Omental fat pad (tissue), 4 donors: ENCODE measurements at places on chromosomes 2 and 18. TPM values are rescaled to one million over a fixed set of nuclear protein-coding genes. Genes with fewer than 3 reads are reported as not detected.

The PLEKHH2 gene
- 9.8 TPM for total RNA-seq

The FAM124B gene
- total RNA-seq = 17.0 TPM

The SPATA3 gene
- not detected for total RNA-seq

The EML4 gene
- 33.3 TPM for total RNA-seq

The MAPRE3 gene
- total RNA-seq = 11.9 TPM

The COL5A2 gene
- 63.8 TPM for total RNA-seq

The PLGLB2 gene
- total RNA-seq = 1.7 TPM

The CYBRD1 gene
- 296 TPM for total RNA-seq

- no peak for DNase-seq
Measured at GRCh38 chr2:39731546-39731945, 47.5 kb downstream of the THUMPD2 start.

DNA sequence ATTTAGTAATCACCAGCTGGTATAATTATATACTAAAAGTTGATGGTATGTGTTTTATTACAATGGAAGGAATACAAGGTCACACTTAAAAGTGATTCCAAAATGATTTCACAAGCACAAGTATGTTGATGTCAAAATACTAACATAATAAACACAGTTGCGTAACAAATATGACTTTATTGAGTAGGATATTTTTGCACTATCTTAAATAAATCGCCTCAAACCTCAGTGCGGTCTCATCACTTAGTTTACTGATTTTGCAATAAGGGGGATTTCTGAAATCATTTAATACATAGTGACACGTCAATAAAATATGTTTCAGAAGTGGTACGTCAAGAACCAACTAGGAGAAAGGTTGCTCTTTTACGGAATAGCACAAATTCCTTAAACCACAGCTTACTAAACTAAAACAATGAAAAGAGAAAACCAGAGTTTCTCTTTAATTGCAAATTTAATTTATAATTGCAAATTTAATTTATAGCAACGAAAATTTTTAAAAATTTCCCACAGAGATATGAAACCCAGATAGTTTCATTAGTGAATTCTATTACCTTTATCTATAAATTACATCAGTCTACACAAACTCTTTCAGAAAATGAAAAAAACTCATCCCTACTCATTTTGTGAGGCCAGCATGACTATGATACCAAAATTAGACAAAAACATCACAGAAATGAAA, 304.0 kb upstream of the REG3G start:
- DNase-seq = no peak

DNA sequence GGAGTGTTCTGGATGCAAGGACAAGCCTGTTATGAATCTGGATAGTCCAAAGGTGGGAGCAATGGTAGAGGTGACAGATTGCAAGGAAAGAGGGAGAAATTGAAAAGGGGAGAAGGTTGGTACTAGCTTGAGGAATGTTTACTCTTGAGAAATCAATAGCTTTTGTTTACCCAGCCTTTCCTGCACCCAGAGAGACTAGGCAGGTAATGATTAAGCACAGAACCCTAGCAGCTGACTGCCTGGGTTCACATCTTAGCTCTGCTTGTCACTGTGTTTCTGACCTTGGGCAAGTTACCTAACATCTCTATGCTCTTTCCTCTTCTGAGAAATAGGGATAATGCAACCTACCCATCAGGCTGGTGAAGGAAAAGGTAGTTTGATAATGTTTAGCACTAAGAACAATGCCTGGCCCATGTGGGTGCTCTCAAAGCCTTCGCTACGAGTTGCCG, 178.6 kb downstream of the MGAT5 start:
- no peak for DNase-seq

DNA sequence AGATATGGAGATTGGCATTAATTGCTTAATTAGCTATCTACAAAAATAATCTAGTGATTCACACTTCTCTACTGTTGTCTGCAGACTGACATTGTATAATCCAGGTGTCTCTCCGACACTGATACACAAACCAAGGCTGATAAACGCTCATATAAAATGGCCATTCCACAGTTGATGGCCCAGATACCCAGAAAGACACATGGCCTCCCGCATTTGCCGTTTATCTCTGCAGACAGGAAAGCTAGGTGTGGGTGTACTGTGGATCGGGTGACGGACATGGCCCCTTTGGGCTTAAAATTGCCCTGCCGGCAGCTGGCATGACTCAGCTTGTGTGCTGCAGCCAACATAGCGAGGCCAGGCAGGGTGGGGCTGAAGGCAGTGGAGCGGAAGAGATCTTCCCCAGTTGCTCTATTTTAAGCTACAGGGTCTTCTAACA, 18.5 kb downstream of the PMAIP1 start:
- no peak for DNase-seq

- DNase-seq = no peak
Measured at GRCh38 chr2:106065983-106066820, 127.9 kb downstream of the UXS1 start.

DNA sequence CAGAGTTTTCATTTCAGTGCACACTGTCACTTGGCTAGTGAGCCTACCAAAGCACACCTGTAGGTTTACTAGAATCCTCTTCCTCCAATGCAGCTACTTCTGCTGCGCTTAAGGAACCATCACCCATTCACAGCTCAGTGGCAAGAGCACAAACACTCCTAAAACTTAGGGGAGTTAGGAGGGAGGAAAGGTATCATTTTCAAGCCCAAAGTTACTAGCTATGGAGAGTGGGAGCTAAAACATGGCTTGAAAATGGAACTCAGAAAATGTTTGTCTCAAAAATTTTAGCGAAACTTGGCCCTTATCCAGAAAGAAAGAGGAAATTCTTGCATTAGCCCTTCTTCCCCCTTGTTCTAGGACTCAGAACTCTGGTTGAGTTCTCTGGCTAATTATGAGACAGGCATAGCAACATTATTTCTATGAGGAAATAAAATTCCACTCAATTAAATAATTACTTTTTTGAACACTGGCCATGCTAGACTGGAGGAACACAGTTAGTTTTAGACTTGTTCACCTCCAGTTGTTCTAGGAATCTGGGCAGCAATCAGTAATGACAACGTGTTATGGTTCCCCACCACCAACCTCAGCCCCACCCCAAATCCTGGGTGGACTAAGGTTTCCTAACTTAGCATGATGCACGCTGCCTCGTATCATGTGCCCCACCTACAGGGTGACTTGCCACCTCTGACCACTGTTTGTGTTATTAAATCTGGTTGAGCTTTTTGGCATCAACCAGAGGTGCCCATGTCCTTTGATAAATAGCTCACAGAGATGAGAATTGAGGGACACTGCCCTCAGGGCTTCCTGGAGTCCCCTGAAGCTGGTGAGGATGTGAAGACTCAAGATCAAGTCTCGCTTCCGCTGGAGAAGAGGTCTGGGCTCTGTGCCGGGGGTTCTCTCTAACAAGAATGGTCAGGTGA, 32.8 kb downstream of the LPIN2 start:
- DNase-seq = no peak

DNA sequence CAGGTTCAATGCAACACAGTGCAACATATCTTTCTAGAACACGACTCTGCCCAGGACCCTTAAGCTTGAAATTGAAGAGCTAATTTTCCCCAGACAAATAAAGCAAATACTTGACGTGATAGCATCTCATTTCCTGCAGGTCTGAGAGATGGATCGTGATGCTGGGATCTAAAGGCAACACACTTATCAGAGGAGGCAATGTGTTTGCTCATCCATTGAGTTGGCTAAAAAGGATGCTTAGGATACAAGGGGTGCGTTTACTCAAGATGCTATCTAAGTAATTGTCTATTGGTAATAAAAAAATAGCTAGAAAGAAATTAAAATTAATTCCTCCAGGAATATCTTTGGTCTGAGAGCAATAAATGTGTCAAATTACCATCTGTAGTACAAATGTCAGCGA, 129.0 kb downstream of the SOCS6 start:
- DNase-seq = no peak

DNA sequence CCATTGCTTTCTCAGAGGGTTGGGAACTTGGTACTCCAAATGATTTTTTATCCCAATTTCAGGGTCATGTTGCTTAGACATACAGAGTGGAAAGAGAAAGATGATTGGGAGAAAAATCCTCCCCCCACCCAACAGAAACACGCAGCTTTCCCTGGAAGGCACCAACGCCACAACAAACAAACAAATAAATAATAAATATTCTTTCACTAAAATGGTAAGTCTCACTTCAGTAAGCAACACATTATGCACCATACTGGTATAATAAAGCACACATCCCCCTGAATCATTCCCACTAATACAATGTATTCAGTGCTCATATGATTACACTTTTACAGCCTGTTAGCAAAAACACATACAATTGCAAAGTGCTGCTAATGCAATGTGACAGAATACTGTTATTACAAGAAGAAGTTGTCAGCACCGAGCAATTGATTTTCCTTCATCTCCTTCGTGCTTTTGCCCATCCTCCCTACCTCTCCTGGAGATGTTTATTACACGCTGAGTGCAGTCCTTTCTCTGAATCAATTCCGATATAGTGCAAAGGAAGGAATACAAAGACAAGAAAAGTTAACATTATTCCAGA, 359.9 kb downstream of the TXNL1 start:
- no peak for DNase-seq

- DNase-seq = no peak
Measured at GRCh38 chr2:133475610-133476009, 92.7 kb downstream of the NCKAP5 start.

DNA sequence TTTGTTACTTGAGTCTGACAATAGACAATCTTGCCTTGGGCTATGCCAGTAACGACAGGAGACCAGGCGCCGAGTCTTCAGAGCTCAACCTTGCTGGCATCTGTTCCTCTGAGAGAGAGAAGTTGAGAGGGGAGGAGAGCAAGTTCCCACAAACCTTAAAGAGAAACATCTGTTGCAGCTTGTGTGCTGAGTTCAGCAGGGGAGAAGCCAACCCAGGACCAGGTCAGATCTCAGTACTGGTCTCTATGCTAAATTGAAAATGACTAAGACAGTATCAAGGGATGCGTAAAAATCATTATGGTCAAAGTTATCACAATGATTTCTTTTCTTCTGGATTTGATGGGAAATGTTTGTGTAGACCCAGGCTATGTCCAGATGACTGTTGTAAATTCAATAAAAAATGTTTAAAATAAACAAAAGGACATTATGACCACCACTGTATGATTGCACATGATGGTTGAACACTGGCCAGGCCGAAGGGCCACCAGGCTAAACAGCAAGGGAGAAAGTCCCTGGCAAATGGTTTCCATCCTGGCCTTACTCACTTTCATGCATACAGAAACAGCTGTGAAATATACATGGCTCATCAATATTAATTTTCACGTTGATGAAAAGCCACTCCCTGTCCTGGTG, 100.3 kb upstream of the PMAIP1 start:
- no peak for DNase-seq

GRCh38 chr2:147976102-147976501, 44.4 kb downstream of the ORC4 start:
- DNase-seq = no peak

DNA sequence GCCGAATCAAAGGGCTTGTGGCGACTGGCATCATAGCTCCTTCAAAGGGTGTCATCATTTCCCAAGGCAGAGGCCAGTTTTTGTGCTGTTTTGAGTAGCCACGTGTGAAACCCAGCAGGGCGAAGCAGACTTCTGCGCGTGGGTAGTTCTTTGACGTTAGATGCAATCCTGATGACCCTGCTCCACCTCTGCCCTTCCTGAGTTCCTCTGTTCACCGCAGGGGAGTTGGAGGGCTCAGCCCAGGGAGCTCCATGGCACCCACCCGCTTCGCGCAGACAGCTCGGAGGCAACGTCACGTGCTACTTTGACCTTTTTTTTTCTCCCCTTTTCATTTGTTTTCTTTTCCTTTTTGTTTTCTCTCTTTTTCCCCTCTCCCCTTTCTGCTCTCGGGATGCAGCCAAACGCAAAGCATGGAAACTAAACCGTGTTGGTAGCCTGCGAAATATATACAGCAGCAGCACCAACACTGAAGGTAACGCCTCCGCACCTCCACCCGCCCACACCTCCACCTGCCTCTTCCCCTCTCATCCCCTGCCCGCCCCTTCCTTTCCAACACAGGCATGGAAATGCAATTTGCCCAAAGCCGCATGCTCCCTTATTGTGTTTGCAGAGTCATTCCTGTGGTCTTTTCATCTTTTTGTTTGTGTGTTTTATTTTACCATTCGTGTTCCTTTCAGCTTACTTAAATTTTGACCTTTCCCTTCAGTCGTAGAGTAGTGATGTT, 153.6 kb downstream of the GBX2 start:
- no peak for DNase-seq

- DNase-seq = no peak
Measured at GRCh38 chr2:96816836-96817702, 1.0 kb downstream of the CNNM3 start.

DNA sequence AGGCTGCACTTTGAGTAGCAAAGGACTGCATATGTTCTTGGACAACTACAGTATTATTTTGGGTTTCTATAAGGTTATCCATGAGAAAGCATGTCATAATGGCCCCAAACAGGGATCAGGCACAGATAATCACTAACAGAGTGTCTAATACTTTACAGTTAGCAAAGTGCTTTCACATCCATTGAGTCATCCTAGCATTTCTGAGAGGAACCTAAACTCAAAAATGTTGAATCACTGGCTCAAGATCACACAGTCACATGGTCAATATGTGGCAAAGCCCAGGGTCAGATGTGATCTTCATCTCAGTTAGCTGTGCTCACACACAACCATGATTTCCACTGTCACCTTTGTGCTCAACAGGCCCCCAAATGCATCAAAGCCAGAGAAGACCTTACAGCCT, 156.1 kb upstream of the VRK2 start:
- DNase-seq = no peak

- no peak for DNase-seq
Measured at GRCh38 chr2:148027822-148028221, 6.9 kb downstream of the MBD5 start.

DNA sequence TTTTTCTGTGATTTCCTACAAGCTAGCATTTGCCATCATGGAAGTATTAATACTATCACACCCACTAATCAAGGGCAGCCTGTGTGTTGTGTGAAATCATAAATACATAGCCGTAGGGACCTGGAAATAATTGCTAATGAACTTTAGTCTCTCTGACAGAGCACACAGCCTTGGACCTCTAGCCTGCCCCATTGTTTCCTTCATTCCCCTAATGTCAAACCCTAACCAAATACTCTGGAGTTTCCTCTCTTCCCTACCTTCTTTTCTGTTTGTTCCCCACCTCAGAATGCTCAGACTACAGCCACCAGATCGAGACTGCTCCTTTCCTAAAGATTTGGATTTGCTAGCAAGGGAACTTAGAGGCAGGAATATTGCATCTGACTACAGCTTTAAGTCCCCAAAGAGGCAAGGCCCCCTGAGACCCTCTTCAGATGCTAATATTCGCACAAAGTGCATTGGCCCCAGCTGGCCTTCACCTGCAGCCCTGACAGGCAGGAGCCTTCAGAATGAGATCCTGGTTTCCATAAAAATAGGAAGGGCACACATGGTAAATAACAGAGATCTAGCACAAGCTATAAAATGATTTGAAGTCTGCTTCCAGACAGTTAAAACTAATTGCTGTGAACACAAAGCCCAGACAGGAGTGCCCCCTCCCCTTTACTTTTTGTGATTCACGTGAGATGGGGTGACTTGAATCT, 279.2 kb upstream of the DCC start:
- no peak for DNase-seq
